ENCODE measurements at places on chromosomes 16 and 17.
A peak's percentile ranks its signal among the peaks of the same experiment; 100 is the strongest.

DNA sequence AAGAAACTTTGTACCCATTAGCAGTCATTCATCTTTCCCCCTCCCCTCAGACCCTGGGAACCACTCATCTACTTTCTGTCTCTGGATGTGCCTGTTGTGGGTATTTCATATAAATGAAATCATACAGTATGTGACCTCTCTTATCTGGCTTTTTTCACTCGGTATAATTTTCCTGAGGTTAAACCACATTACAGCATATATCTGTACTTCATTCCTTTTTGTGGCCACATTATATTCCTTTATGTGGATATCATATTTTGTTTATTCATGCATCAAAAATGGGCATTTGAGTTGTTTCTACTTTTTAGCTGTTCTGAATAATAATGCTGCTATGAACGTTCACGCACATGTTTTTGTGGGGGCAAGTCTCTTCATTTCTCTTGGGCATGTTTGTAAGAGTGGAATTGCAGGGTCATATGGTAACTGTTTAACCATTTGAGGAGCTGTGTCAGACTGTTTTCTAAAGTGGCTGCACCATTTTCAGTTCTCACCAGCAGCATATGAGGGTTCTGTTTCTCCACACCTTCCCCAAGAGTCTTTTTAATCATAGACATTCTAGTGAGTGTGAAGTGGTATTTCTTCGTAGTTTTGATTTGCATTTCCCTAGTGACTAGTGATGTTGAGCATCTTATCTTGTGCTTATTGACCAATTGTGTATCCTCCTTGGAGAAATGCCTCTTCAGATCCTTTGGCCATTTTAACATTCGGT lies 3.8 kb downstream of the SNX29 start:
- DNase-seq: no peak

GRCh38 chr17:72525225-72526015 lies 404.6 kb downstream of the SOX9 start:
- DNase-seq: no peak

- peak; percentile 9 for DNase-seq
These were observed 12.6 kb upstream of the CA10 start for GRCh38 chr17:52170963-52171572.

GRCh38 chr17:72191356-72191755 lies 70.5 kb downstream of the SOX9 start:
- DNase-seq: no peak

DNA sequence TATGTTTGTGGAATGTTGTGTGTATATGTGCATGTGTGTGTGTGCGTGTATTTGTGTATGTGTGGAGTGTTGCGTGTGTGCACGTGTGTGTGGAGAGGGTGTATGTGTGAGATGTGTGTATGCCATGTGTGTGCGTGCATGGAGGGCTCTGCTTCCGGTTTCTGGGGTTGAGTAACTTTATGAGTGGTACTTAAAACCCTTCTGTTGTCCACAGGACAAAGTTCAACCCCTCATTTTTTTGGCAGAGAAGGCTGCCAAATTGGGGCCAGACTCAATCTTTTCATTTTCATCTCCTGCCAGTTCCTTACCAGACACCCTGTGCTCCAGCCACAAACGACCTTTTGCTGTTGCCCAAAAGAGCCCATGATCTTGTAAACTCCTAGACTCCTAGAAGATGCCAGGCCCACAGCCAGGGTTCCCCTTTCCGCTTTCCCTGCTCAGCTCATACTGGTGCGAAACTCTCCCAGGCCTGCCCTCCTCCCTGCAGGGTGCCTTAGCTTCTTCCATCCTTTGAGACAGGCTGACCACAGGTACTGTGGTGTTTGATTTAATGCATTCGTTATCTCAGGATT lies 100.2 kb downstream of the CMIP start:
- DNase-seq: no peak

DNA sequence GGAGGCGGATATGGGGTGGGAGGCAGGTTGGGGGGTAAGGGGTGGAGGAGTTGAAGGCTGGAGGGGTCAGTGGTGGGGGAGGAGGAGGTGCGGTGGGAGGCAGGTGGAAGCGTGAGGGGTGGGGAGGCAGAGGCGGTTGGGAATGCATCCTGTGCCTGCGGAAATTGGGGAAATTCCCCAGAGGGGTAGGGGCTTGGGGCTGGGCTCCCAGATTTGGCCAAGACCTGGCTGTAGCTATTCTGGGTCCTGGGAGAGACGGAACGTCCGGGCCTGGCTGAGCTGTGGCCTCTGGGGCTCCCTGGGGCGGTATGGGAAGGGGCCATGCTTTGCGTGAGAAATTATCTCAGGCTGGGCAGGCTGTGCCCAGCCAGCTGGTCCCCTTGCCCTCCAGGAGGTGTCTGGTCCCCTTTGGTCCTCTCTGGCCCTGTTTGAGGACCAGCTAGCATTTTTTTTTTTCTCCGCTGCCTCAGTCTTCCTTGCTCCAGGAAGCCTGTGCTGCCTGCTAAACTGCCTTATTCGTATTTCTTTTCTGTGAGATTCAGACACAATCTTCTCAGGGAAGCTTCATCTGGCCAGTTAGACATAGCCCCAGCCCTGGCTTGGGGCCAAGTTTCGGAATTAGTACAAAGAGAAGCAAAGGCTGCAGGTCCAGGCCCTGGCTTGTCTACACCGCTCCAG lies 7.3 kb upstream of the TRPV2 start:
- DNase-seq: peak; percentile 60

- DNase-seq: no peak
These were observed 191.9 kb upstream of the AXIN2 start for GRCh38 chr17:65753348-65753747.

GRCh38 chr17:63658366-63658765 lies 36.1 kb downstream of the MAP3K3 start:
- no peak for DNase-seq

GRCh38 chr17:65403626-65404025 lies 157.8 kb downstream of the AXIN2 start:
- no peak for DNase-seq

DNA sequence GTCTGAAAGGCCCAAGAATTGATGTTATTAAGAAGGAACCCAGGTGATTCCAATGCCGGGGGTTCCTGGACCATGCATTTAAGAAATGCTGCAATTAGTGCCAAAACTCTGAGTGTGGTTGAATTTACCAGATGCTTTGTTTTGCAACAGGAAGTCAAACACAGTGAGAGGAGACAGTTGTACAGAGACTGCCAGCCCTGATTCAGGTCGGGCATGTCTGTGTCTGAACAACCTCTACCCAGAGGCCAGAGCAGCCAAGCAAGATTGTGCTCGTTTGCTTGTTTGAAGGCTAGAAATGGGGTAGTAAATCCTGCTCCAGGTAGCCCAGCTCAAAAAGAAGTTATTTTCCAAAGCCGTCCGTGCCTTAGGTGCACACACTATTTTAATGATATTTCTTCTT lies 412.4 kb upstream of the ERCC4 start:
- DNase-seq: no peak

- DNase-seq: no peak
These were observed 4.4 kb downstream of the TPSAB1 start for GRCh38 chr16:1244881-1245280.

DNA sequence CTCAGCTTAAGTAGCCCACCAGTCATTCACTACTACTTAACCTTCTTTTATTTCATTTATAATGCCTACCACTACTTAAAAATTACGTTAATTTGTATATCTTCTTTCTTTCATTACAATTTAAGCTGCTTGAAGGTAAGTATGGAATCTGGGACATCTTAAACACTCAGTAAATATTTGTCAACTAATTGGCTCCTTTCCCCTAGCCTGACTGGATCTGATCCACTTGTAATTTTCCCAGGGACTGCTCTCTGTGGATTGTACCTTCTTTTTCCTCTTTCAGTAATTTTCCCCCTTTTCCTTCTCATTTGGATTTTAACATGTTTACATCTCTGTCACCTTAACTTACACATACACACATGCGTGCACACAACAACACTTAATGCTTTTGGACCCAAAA lies 152.4 kb upstream of the RBL2 start:
- DNase-seq: no peak

GRCh38 chr16:73713251-73713650 lies 583.4 kb upstream of the PSMD7 start:
- no peak for DNase-seq

GRCh38 chr16:84853534-84853933 lies 33.7 kb downstream of the CRISPLD2 start:
- no peak for DNase-seq

GRCh38 chr17:59666235-59666634 lies 41.0 kb downstream of the PTRH2 start:
- DNase-seq: peak; percentile 43

GRCh38 chr16:10031955-10032354 lies 150.3 kb downstream of the GRIN2A start:
- no peak for DNase-seq

- no peak for DNase-seq
These were observed 96.3 kb downstream of the TMEM114 start for GRCh38 chr16:8493972-8494371.

- DNase-seq: no peak
These were observed 529 bp upstream of the ASPA start for GRCh38 chr17:3475251-3475685.

DNA sequence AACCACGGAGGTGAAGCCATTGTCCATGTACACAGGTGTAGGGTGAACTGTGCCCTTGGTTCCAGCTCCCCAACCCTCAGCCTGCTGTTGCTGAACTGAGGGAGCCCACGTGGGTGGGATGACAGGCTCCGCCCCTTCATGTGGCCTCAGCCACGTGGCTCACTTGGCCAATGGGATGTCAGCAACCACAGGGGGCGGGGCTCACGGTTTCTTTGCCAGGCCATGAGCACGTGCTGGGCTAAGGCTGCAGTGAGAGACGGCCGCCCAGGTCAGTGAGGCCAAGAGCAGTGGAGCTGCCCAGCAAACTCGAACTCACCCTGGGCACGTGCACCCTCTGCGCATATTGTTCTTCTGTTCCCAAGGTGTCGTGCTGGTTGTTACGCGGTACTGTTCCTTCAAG lies 282.6 kb downstream of the IRF8 start:
- DNase-seq: no peak

DNA sequence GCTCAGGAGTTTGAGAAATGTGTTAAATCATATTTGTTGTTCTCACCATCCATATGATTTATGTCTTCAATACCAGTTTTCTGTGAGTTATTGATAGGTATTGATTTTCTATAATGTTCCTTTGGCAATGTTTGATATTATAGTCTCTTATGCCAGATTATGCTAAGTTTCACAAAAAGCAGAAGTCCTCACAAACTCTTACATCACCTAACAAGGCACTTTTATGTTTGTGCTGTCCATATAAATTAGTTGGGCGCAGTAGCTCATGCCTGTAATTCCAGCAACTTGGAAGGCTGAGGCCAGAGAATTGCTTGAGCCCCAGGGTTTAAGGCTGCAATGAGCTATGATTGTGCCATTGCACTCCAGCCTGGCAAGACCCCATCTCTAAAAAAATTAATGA lies 12.6 kb upstream of the UQCRC2 start:
- DNase-seq: no peak

DNA sequence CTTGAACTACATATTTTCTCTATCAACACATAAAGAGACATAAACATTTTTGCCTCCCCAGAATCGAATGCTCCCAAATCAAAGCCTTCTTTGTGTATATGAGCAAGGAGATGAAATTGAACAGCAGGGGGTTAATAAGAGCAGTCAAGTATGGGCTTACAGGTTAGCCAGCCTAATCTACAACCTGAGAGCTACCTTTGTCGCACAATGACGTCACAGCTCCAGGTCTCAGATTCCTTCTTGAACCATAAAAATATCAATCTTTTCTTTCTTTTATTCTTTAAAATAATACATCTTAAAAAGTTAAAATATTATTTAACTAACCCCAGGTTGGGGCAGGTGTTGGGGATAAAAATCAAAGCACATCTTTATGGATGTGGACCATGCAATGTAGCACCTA lies 482.9 kb upstream of the CDH11 start:
- no peak for DNase-seq

GRCh38 chr16:66649636-66650205 lies 45.2 kb downstream of the CMTM3 start:
- no peak for DNase-seq

DNA sequence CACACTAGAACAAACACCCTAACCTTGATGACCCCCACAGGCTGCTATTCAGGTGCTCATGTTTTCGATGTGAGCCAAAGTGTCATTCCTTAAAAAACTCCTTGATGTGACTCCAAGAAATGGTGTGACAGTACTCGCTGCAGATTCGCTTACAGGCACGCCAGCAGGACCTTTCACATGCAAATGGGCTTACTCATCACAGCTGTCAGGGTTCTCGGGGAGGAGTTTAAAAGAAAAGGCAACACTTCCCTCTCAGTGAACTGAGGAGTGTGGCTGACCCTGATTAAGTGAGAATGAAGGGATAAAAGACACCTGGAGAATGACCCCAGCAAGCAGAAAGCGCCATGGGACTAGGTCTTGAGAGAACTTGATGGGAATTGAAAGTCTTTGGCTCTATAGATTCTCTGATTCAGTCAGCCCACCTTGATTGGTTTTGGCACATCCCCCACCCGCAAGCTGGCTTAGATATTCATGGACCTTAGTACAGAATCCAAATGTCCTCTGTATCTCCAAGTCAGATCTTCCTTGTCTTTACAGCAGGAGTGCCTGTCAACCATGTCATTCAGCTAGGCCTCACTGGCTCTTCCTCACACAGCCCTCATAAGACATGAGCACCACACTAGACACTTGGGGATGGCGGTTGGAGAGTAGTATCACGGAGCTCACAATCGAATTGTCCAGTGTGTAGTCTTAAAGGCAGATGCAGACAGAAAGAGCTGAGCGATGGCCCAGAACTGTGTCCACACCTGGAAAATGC lies 82.6 kb downstream of the HIC1 start:
- peak; percentile 69 for DNase-seq

GRCh38 chr17:43398724-43399595 lies at the start of gene ARL4D:
TSS of gene ARL4D (plus strand) at chr17:43398993. CDS start at chr17:43399733, 740 bp downstream.
- peak; percentile 79 for DNase-seq

DNA sequence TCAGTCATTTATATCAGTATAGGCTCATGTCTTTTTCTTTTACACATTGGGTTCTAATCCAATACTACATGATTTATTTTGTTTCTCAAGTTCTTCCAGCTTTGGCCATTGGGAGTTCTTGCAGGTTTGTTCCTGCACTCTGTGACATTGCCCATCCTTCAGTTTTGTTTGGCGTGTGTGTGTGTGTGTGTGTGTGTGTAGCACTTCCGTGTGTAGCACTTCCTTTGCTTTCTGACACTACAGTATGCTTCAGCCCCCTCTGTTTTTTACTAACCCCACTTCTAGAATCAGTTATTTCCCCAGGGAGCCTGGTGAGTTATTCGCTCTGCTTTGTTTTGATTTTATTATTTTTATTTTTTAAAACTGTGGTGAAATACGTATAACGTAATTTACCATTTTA lies 75.6 kb upstream of the LGALS9 start:
- no peak for DNase-seq

DNA sequence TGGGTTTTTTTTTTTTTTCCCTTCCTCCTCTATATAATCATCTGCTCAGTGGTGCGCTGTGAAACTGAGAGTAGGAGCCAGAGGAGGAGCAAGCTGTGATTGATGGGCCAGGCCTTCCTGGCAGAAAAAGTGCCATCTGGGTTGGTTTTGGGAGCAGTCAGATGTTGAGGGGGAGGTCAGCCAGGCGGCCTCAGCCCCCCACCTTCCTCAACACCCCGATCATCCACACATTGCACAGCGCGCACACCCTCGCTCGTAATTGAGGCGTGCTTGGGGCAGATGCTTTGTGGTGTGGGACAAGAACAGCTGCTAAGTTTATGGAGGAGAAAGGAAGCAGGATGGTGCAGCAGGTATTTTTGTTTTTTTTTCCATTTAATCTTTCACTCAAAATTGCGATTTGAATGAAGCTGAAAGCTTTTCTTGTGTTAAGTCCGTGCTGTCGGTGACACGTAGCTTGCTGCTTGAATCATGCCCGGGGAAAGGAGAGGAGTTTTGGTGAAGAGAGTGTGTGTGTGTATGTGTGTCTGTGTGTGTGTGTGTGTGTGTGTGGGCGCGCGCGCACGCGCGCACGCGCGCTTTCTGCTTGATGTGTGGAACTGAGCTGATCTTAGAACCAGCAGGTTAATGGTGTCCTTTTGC lies 177.4 kb downstream of the RBFOX1 start:
- no peak for DNase-seq
